PC-3 (cell line): ENCODE measurements at places on chromosomes 5 and 9. TPM values are rescaled to one million over a fixed set of nuclear protein-coding genes. Genes with fewer than 3 reads are reported as not detected.

Gene TEK
- 0.07 TPM in 1 of 2 replicates, not detected in the other for total RNA-seq

Gene UGT3A2
- total RNA-seq: not detected in 2 replicates

DNA sequence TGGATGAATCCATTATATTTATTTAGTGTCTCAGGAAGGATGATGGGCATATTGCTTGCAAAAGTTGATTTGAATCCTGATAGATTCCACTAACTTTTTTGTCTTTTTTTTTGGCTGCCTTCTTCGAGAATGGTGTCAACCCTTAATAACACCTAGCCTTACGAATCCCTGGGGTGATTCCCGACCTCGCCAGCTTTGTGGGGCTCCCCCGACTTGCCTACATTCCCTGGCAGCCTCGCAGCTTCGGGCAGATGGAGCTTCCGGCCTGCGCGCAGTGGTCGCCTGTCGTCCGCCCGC lies 366 bp upstream of the DOCK8 start:
- no peak for DNase-seq

DNA sequence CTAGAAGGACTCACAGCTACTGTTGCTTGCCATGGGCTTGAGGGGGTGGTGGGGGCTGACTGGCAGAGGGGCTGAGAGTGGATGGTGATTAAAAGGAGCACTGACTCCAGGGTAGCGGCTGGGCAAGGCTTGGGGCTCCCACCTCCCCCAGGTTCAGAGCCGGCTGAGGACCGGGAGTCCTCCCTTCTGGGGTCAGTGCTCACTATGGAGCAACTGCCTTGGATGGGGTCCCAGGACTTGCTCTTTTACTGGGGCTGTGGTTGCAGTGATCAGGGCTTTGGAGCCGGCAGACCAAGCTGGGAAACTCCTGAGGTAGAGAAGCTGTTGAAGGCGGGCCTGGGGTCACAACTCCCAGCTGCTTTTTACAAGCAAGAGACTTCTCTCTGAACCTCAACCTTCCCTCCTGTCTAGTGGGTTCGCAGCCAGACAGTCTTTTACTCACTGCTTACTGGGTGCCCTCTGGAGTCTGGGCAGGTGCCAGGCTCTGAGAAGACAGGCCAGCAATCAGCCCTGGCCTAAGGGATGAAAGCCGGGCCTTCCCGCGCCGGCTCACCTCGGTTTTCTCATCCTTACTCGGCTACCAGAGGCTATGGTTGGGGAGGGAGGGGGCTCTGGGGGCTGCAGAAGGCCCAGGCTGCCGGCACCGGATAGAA lies 795 bp upstream of the ASS1 start:
- no peak for DNase-seq

Gene FOXD4
- 0.80 and 0.98 TPM in 2 replicates for total RNA-seq

DNA sequence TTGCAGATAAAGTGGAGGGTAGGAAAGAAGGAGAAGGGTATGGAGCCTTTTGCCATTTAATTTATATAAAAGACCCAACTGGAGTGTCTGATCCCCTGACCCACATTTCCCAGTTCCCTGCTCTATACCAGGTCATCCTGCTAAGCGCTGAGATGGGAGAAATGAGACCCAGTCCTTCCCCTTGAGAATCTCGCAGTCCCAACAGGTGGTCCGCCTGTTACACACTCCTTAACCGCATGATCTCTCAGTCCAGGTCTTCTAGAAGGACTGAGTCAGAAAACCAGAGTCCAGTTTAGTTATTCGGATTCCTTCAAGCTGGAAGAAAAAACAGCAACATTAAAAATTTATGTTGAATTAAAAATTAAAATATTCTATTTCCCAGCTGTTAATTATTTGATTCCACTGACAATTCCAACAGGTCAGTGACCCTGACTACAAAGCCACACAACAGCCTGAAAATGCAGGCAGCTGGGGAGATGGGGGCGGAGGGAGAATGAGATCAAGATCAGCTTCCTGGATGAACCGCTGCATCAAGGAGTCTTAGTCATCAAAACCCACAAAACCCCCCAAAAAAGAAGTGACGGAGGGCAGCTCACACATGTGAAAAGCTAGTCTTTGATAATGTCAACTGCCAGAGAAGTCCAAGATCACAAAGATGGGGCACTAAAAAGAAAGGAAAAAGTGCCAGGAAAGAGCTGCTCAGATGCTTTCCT lies 44.0 kb downstream of the GGTA1 start:
- no peak for DNase-seq

GRCh38 chr9:92931606-92932005 lies 15.7 kb upstream of the FGD3 start:
- no peak for DNase-seq

Gene LHX6
- 11.1 and 16.5 TPM in 2 replicates for total RNA-seq

- no peak for DNase-seq
Observed at GRCh38 chr5:56910210-56910965, 992 bp downstream of the SETD9 start.

Gene BTNL9
- 11.5 and 15.4 TPM in 2 replicates for total RNA-seq

- no peak for DNase-seq
Observed at GRCh38 chr9:113583511-113584427, 120.2 kb downstream of the RGS3 start.

DNA sequence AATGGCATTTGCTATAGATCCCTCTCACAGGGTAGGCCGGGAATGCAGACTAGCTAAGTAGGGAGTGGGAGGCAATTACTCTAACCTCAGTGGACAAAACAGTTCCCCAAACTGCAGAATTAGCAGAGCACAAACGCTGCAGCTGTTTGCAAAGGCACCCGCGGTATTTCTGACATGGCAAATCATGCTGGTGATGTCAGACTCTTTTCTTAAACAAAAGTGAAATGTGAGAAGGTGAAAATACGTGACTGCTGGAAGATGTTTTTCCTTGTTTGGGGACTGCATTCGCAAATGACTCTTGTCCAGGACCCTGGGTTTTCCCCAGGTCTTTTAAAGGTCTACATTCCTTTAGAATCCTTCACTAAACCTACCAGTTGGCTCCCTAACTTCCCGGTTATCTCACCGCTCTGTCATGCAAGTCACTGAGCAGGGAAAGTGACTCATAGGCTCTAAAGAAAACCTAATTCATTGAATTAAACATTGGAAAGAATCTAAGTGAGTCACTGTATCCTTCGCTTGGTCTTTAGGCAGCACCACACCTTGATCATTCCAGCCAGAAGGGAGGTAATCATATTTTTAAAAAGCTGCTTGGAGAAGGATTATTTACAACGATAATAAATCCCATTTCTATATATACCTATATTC lies 91.5 kb upstream of the DNAH5 start:
- peak; percentile 100 for DNase-seq

DNA sequence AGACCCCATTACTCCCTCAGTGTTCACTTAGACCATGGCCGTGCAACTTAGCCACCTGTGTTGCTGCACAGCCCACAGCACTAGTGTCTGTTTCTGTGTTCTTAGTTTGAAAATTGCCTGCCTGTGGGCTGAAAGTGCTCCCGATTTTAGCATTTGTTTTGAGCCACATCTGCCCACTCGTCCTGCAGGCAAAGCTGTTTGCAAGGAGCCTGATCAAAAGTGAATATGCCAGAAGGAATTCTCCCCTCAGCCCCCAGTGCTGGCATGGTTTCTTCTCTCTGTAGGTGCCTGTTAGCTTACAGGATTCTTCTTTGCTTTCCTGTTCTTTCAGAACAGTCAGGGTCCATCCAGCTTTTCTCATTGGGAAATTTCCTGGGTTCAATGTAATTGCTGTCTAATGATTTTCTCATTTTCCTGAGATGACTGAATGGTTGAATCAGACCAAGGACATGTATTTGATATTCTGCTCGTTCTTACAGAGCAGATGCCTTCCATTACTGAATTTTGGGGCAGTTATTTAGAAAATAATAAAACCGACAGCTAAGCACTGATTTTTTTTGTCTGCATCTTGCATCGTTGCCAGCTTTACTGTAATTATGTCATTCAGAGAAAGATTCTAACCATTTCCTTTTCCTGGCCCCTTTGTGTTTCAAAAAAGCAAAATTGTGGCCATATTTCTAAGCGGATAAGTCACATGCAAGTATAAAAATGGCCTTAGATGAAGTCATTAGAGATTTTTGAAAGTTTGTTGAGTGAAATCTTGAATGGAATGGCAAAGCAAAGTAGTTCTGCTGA lies 111.1 kb upstream of the CKMT2 start:
- DNase-seq: no peak

Gene GZMA
- not detected in 2 replicates for total RNA-seq

GRCh38 chr5:128154943-128155342 lies 71.4 kb downstream of the SLC12A2 start:
- no peak for DNase-seq

Gene CNTNAP3
- 26.3 and 38.0 TPM in 2 replicates for total RNA-seq

Gene PCSK5
- not detected in 2 replicates for total RNA-seq

- no peak for DNase-seq
Observed at GRCh38 chr5:91302958-91303357, 80.2 kb downstream of the ARRDC3 start.

GRCh38 chr9:114386361-114386885 lies 1.4 kb downstream of the AKNA start:
- DNase-seq: no peak

DNA sequence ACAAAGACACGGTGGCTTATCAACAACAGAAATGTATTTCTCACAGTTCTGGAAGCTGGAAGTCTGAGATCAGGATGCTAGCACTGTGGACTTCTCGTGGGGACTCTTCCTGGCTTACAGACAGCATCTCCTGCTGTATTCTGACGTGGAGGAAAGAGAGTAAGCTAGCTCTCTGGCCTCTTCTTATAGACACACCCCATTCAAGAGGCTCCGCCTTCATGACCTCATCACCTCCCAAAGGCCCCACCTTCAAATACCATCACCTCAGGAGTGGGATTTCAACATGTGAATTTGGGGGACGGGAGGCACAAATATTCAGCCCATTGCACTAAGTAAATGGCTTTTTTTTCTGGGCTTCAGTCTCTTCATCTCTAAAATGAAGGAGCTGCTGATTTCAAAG lies 27.6 kb downstream of the KCNMB1 start:
- DNase-seq: no peak

GRCh38 chr5:110651507-110651906 lies 75.0 kb downstream of the TMEM232 start:
- DNase-seq: no peak

DNA sequence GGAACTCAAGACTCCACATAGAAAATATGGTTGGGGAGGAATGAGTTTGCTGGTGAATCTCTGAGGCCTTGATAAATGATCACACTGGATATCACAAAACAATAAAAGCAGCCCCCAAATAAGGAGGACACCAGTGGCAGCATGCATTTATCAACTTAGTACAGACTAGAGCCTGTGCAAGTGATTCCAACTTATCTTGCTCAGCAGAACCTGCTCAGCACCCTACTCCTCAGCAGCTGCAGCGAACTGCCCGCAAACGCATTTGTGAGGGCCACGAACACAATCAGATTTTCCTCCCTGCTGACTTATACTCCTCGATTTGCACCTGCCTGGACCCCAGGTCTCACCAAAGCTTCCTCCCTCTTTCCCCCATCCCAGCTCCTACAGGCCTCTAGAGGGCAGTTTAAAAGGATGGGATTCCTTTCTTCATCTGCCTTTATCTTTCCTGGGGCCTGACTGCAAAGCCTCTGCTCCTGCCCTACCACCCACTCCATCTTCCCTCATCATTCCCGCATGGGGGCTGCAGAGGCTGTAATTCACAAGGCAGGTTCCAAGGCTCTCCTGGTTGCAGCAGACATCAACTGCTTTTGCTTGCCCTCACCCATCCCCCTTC lies 41.2 kb downstream of the ANKS6 start:
- DNase-seq: no peak

Gene DIMT1
- 47.1 and 59.8 TPM in 2 replicates for total RNA-seq

Gene PFN3
- not detected in 2 replicates for total RNA-seq

Gene LCN15
- not detected in 2 replicates for total RNA-seq

Gene SPATA24
- 1.4 and 3.1 TPM in 2 replicates for total RNA-seq

- DNase-seq: no peak
Observed at GRCh38 chr9:13020146-13021040, 245.6 kb downstream of the LURAP1L start.

DNA sequence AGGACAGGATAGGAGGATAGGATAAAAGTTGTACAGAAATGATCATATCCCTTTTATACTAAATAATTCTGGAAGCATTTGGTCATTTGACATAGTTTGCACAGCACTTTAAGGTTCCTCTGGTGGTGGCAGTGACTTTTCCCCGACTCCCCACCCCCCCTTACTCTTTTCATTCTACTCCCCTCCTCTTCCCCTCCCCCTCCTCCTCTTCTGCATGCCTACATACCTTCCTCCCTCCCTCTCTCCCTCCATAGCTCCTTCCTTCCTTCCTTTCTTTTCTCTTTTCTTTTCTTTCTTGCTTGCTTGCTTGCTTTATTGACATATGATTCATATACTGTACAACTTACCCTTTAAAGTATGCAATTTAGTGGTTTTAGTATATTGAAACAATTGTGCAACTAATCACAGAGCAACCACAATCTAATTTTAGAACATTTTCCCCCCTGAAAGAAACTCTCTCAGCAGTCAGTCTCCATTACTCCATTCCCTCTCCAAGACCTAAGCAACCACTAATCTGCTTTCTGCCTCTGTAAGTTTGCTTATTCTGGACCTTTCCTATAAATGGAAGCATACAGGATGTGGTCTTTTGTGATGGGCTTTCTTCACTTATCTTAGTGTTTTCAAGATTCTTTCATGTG lies 159.0 kb downstream of the HACD4 start:
- DNase-seq: peak; percentile 31

- DNase-seq: no peak
Observed at GRCh38 chr9:18800579-18800978, 232.4 kb downstream of the SAXO1 start.

Gene CDH12
- total RNA-seq: 0.44 TPM in 1 of 2 replicates, not detected in the other

GRCh38 chr9:138112090-138112748 lies 234.6 kb downstream of the CACNA1B start:
- DNase-seq: no peak

DNA sequence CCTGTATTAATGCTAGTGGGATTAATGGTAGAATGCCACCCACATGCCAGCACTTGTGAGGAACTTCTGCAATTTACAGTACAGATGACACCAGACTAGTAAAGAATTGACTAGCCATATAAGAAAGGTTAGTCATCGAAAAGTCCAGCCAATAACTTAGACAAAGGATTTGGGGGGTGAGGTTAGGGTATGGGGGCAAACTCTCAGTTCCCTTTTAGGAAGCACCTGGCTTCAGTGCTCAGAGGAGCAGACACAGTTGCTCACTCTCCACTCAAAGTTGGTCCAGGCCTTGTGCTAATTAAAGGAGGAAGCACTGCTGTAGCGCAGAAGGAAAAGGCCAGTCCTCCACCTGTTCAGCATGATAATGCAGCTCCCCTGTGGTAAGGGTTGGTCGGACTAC lies 25.2 kb downstream of the TGFBR1 start:
- no peak for DNase-seq

DNA sequence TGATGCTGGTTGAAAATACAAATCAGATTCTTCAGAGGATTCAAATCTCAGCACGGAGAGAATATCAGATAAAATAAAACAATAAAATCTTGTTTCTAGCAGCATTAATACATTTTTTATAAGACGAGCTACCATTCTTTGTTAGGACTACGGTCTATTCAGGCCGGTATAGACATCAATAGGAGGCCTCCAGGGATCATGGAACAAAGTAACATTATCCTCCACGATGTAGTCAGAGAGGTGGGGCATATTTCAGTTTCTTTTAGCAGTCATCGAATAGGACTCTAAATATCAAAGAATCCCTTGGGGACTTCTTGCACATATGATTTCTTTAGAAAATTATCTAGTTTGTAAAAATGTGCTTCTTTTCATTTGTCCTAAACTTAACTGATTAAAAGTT lies 225.9 kb upstream of the HAPLN1 start:
- DNase-seq: no peak

- no peak for DNase-seq
Observed at GRCh38 chr9:87160148-87161102, 213.1 kb upstream of the GAS1 start.

Gene MELK
- 40.8 and 43.9 TPM in 2 replicates for total RNA-seq

GRCh38 chr5:158224253-158224652 lies 365.3 kb upstream of the CLINT1 start:
- no peak for DNase-seq
